ENCODE measurements at places on chromosomes 2 and 18.
A peak's percentile ranks its signal among the peaks of the same experiment; 100 is the strongest.

GRCh38 chr2:173589604-173590275 is 235.1 kb downstream of the CDCA7 start:
- DNase-seq: no peak

DNA sequence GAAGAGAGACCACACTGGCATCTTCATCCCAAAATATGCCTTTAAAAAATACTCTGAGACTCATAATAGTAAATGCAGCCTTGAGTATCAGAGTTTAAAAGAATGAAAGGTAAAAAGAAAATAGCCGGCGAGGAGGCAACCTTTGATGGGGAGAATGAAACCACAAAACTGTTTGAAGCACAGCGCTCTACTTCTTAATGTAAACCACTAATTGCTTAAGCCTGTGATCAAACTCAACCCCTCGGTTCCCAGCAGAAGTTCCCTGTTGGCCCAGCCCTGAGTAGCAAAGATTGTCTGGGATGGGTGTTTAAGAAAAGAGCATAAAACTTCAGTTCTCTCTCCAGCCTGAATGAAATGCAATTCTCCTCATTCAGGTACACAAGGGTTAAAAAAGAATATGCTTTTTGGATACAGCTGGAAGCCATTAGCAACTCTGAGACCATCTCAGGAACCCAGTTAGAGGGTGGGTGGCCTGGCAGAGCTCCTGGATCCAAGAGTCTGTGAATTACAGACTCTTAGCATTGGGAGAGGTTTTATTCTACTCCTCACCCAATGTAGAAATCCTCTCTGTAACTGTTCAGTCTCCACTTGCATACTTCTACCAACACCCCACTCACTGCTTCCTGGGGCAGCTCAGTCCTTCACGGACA is 44.8 kb downstream of the VIT start:
- DNase-seq: no peak

DNA sequence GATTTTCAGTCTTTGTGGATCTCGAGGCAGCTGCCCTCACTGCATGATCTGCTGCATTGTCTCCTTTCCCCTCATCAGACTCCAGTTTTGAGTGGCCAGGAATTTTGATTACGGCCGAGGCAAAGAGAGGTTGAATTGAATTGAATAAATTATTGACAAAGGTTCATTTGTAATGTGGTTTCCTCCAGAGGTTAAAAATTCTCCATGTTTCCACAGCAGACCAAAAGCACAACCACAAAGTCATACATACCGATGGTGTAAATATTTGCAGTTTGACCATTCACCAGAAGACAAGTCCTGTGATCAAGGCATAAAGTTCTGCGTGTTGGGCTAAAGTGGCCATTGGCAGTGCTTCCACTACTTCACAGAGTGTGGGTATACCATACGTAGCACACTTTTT is 343.8 kb upstream of the MYT1L start:
- DNase-seq: no peak

DNA sequence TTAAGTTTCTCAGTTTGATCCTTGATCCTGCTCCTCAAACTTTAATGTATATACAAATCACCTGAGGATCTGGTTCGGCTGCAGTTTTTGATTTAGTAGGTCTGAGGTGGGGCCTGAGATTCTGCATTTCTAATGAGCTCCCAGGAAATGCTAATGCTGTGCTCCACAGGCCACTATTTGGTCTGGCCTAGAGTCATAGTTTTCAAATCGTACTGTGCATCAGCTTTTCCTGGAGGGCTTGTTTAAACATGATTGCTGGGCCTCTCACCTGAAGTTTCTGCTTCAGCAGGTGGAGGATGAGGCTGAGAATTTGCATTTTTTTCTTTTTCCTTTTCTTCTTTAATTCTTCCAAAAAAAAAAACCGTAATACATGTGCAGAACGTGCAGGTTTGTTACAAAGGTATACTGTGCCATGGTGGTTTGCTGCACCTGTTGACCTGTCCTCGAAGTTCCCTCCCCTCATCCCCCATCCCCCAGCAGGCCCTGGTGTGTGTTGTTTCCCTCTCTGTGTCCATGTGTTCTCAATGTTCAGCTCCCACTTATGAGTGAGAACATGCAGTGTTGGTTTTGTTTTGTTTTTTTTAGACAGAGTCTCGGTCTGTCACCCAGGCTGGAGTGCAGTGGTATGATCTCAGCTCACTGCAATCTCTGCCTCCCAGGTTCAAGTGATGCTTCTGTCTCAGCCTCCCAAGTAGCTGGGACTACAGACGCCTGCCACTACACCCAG is 42.2 kb upstream of the CD28 start:
- no peak for DNase-seq

DNA sequence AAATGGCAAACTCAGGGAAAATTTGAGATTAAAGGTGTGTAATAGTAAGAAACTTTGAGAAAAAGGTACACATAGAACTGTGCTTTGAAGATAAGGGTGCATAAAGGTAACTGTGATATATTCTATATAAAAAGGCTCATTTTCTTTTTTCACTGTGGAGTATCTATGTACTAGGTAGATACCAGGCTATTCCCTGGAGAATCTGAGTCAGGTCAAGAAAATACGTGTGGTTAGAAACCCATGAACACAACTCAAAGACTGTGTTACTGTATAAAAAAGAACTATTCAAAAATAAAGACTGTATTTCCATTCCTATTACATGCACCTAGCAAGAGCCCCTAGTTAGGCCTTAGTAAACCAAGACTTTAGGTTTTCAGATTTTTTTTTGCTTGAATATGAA is 100.1 kb upstream of the GRB14 start:
- no peak for DNase-seq

DNA sequence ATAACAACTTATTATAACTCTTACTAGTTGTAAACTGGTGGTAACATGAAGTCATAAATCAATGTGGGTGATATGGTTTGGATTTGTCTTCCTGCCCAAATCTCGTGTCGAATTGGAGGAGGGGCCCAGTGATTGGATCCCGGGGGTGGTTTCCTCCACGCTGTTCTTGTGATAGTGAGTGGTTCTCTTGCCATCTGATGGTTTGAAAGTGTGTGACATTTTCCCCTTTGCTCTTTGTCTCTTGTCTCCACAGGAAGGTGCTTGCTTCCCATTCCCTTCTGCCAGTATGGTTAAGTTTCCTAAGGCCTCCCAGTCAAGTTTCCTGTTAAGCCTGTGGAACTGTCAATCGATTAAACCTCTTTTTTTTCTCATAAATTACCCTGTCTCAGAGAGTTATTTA is 321.6 kb downstream of the DSEL start:
- no peak for DNase-seq

GRCh38 chr2:186456941-186457340 is 29.1 kb upstream of the ZC3H15 start:
- no peak for DNase-seq

DNA sequence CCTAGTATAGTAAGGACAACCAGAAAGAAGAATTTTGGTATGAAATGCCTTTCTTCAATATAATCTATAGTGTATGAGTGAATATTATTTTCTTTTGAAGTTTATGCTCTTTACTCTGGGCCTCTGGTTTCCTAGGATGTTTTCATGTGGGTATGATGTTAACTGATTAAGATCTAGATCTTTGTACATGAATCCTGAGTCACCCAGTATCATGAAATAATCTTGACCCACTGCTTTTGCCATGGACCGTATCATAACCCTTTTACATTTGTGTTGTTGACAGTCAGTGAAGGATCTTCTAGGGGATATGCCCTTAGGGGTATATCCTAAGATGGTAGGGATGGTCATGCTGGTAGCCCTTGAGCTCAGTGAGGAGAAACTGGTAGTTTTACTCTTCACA is 100.3 kb downstream of the RAB3GAP1 start:
- DNase-seq: no peak

DNA sequence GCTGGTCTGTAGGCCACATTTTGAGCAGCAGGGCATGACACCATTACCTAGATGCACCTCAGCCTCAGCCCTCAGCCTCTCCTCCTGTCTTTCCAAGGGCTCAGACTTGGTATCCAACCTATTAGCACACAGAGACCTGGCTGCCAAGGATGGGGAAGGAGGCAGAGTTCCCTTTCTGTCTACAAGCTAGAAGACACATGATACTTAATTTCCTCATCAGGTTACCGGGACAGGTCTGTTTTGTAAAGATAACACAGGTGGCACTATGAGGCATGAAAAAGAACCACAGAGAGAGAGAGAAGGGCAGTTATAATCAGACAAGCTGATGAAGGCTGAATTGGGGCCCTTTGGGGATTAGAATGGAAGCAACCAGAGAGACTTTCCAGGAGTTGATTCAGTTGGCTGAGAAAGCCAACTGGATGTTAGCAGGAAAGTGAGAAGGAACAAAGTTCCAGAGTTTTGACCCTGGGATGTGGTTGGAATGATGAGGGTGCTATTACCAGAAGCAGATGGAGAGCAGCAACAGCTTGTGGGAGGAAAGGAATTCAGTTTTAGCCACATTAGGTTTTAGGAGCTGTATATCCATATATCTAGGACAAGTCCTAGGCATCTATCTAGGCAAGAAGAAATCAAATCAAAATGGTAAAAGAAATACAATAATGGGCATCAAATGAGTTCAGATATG is 46.0 kb upstream of the RMND5A start:
- no peak for DNase-seq

- peak; percentile 61 for DNase-seq
Observed at GRCh38 chr2:128269063-128269989, 49.3 kb downstream of the HS6ST1 start.

- DNase-seq: no peak
Observed at GRCh38 chr2:30222636-30223360, 8.5 kb upstream of the LBH start.

DNA sequence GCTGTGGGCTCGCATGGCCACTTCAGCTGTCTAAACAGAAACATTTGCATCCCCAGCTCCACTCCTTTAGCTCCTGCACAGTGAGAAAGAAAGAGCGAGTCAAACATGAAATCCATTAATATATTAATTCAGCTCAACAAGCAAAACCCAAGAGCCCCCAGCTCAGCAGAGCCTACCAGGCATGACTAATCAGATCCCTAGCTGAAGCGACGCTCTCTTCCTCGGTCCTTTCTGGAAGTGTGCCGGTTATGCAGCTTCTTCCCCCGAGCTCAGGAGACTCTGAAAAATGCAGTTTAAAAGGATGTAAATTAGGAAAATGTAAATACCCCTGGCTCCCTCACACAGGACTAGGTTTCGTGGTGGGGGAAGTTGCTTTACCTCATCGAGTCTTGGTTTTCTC is 221.5 kb downstream of the ANKRD30B start:
- DNase-seq: no peak

DNA sequence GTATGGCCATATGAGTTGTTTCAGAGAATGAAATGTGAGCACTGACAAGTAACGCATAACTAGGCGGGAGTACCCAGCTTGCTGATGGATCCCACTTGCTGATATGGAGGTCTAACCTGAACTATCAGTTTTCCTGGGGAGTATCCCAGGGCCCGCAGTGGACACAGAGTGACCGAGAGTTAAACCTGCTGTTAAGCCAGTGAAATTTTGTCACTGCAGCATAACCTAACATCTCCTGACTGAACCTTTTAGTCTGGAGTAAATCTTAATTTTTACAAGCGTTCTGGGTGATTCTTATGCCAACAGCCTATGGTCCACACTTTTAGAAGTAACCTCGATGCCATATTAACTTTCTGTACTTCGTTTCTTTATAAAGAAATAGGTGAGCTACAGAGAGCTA is 54.4 kb downstream of the TGFA start:
- no peak for DNase-seq

- peak; percentile 51 for DNase-seq
Observed at GRCh38 chr2:128617029-128617590, 298.4 kb upstream of the HS6ST1 start.

GRCh38 chr2:169065422-169065821 is 3.9 kb upstream of the DHRS9 start:
- DNase-seq: no peak

- no peak for DNase-seq
Observed at GRCh38 chr18:577643-578375, 2.4 kb upstream of the CETN1 start.

DNA sequence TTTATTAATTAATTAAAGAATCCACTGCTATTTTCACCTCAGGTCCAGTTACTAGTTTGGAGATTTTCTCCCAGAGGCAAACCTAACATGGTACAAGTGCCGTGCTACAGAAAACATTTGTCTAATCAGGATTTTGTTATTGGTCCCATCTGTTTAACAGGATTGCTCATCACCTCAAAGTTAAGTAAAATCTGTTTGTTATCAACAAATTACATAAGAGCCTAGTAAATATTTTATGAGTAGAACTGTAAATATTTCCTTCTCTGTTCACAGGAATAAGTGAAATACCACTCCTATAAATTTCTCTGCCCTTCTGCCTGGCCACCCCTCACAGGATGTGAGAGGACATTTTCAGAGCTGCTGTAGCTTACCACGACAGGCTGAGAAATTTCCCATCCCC is 200.2 kb downstream of the RAD51AP2 start:
- DNase-seq: no peak

DNA sequence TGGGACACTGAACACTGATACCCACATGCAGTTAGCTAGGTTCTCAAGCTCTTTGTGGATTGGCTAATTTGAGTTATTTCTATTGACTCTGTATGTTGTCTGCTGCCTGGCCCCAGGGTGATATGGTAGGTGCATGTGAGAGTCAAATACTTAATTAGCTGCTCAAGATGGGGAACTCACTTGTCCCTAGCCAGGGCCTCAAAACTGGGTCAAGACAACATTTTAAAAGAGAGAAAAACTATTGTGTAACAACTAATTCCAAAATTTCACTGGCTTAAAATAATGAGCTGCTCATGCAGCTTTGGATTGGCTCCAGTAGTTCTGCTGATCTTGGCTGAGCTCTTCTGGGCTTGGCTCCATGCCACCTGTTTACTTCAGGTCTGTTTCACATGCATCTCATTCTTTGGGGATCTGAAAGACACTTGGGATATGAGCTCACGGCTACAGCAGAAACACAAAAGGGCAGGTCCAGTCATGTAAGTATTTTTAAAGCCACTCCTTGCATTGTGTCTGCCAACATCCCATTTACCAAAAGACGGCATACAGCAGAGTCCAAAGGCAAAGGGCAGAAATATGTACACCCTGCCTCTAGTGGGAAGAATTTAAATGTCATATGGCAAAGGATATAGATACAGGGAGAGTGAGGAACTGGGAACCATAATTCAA is 716.8 kb downstream of the SUCLG1 start:
- DNase-seq: no peak

DNA sequence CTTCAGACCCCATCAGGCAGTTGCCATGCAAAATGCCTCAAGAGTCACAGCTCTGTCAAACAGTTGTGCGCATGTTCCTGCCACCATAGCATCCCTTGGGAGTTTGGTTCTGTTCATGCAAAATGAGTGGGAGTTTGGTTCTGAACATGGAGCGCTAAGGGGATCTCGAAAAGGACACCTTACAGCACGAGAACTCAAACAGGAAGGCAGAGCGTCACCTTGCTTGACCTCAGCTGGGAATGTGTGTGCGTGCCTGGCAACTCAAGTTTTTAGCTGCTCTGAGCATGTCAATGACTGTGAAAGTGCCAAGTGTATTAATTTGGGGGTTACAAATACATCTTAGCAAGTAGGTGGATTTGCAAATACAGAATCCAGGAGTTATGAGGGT is 16.6 kb downstream of the MALL start:
- peak; percentile 32 for DNase-seq

GRCh38 chr2:15814403-15814802 is 125.9 kb upstream of the MYCN start:
- no peak for DNase-seq

GRCh38 chr2:551621-552020 is 125.6 kb downstream of the TMEM18 start:
- no peak for DNase-seq

- no peak for DNase-seq
Observed at GRCh38 chr2:134950886-134951285, 32.3 kb downstream of the CCNT2 start.

- no peak for DNase-seq
Observed at GRCh38 chr2:144546933-144547332, 27.0 kb upstream of the ZEB2 start.
